ENCODE measurements at places on chromosomes 3 and 15.

DNA sequence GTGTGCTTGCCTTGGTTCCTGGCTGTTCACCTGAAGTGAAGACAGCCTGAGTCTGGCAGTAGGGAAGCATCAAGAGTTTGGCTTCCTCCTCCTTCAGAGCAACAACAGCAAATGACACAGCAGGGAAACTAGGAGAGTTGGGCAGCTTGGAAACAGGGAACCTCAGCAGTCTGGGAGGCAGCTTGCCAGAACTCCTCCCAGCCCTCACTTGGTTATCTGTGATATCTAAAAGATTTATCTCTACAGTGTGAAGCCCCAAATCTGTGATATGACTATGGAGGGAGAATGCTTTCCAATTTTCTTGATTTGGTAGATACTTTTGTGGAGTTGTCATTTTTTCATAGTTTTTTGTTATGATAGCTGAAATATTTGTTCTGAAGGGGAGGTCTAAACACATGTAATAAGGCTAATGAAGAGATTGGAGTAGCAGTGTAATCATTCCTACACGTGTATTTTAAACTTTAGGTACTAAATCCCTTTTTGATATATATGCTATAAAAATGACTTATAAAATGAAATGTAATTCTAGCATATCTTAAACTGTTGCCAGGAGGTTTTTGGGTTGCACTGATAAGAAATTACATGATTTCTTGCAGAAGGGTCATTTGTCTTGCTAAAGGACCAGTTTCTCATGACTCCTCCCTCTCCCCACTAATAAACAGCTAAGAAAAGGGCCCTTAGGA lies 20.8 kb downstream of the UBE2E1 start:
- no peak for DNase-seq

DNA sequence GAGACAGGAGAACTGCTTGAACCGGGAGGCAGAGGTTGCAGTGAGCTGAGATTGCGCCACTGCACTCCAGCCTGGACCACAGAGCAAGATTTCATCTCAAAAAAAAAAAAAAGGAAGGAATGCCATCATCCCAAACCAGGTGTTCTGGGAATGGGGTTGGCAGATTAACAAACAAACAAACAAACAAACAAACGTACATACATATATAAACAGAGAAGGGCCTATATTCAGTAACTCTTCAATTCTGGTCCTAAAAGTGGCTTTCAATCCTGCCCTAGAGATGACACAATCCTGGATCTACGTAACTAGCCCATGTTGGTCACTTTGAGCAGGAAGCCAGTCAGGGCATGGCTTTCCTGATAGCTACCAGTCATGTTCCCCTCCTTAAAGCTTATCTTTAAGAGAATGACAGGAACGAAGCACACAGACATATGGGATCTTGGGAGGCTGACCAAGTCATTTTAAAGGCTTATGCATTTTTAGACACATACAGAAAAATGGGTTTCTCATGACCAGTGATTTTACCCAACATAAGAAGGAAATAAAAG lies 29.9 kb upstream of the RAB11A start:
- DNase-seq: no peak

DNA sequence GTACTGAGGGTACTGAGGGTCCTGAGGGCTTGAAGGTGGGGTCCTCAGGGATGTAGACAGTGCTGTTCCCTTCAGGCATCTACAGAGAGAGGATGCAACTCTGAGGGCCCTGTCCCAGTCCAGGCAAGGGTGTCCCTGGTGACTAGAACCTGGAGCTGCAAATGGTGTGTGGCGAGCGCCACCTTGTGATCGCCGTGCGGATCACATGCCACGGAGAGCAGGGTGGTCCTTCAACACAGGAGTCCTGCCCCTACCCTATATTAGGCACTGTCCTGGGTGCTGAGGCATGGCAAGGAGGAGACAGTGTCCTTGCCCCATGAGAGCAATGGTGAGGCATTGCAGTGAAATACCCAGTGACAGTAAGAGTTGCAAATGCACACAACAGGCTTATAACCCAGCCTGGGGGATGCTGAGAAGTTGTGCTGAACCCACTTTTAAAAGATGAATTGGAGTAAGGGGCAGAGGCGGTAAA lies 23.6 kb downstream of the RHCG start:
- peak; percentile 76 for DNase-seq

GRCh38 chr3:188394623-188395022 lies 240.7 kb downstream of the LPP start:
- no peak for DNase-seq

DNA sequence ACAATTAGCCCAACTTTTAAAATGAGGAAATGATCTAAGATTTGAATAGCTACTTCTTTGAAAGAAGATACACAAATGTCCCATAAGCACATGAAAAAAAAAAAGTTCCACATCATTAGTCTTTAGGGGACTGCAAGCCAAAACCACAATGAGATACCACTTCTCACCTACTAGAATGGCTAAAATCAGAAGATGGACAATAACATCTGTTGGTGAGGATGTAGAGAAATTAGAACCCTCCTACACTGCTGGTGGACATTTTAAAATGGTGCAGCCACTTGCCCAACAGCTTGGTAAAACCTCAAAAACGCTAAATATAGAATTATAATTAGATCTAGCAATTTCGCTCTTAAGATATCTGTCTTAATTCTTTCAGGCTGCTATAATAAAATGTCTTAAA lies 77.1 kb downstream of the MEX3B start:
- DNase-seq: no peak

DNA sequence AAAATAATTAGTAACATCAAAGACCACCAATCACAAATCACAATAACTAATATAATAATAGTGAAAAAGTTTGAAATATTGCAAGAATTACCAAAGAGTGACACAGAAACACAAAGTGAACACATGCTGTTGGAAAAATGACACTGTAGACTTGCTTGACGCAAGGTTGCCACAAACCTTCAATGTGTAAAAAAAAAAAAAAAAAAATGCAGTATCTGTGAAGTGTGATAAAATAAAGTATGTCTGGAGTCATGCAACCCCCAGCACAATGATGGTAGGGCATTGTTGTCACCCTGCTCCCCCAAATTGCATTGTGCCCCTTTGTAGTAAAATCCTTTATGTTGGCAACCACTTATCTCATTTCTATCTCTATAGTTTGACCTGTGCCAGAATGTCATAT lies 190.6 kb downstream of the PLCL2 start:
- no peak for DNase-seq

GRCh38 chr3:138461246-138461645 lies 26.8 kb downstream of the ESYT3 start:
- DNase-seq: peak; percentile 74

- DNase-seq: no peak
Measured at GRCh38 chr3:145953316-145953715, 207.7 kb downstream of the PLOD2 start.

DNA sequence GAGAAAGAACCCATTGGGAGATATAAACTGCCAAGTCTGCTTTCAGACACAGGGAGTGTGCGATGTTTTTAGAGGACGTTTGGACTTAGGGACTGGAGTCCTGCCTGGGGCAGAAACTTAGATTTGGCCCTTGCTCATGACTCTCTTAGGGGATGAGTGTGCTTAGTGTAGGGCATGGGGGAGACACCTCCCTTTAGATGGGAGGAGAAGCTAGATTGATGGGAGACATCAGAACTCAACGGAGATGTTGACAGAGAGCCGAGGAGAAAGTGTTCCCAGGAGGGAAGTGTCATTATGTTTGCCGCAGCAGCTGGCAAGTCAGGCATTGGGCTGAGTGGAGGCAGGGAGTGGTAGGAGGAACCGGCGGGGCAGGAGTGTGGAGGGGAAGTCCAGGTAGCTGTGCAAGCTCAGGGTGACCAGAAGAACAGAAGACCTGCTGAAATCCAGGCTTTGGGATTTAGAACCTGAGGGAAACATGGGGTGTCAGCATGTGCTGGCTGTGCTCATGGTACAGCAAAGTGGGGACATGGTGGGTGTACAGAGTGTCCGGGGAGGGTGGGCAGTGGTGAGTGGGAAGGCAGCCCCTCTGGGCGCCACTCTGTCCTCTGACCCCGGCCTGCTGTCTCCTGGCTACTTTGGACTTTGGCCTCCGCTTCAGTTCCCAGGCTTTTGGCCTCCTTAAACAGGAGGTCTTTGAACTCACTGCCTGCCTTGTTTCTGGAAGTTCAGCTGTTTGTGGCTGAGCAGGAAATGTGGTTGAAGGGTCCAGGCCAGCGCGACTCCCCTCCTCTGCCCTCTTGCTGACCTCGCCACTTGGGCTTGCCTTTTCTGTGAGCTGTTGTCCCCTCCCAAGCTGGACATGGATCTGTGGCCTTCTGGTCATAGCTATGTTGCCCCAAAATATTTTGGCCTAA lies 324.0 kb upstream of the LRRFIP2 start:
- no peak for DNase-seq

GRCh38 chr3:130857336-130858026 lies 36.4 kb upstream of the ATP2C1 start:
- no peak for DNase-seq

- peak; percentile 42 for DNase-seq
Measured at GRCh38 chr3:160707187-160707794, 30.3 kb downstream of the ARL14 start.

DNA sequence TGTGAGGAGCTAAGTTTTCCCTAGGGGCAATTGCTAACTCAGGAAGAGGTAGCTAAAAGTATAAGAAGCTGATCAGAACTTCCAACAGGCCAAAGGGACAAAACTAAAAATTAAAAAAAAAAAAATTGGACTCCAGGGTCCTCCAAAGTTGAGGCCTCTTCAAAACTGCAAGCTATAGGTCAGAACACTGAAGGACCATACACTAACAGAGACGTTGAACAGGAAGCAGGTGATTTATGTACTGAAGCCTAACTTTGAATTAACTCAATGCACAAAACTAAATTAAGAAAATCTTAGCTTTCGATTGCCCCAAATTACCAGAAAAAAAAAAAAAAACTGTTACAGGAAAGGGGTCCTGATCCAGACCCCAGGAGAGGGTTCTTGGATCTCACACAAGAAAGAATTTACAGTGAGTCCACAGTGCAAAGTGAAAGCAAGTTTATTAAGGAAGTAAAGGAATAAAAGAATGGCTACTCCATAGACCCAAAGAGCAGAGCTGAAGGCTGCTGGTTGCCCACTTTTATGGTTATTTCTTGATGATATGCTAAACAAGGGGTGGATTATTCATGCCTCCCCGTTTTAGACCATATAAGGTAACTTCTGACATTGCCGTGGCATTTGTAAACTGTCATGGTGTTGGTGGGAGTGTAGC lies 442.8 kb upstream of the NECTIN3 start:
- no peak for DNase-seq

DNA sequence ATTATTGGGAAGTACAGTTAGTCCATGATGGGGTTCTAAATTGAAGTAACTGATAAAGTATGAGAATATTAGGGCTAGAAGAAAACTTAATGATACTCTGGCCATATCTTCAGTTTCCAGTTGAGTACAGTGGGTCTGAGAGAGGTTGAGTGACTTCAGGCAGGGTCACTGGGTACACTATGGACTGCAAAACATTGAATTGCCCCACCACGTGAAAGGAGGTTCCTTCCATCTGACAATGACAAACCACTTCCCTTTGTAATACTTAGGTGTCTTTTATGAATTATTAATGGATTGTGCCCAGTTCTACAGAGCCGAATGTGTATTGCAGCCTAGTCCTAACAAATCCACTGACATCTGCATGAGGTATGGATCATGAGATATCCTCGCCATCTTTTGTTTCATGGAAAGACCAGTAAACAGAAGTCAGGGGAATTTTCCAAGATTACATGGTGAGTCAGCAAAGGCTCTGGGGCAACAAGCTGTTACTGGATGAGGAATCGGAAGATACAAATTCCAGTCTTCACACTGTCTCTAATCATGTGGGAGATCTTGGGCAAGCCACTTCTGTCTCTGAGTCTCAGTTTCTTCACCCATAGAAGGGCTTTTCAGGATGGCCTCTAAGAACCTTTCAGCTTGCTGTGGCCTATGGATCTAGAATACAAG lies 66.5 kb upstream of the BCL6 start:
- peak; percentile 78 for DNase-seq

- no peak for DNase-seq
Measured at GRCh38 chr15:100623301-100623700, 20.9 kb downstream of the ASB7 start.

DNA sequence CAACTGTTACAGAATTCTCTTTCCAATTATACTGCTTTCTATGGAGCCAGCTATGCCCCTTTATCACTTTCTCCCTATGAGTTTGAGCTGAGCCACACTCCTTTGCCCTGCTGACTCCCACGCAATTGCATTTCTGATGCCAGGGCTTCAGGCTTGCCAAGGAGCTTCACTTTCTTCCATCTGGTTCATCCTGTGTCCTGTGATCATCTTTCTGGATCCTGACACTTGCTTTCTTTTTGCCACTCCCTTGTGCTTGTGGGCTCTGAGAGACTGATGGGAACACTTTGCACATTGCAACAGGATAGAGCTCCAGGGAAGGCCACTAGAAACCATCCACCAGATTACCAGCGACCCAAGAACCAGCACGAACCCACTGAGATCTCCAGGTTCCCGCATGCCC lies 77.0 kb upstream of the SEC13 start:
- DNase-seq: no peak

- DNase-seq: no peak
Measured at GRCh38 chr3:138066383-138066782, 49.0 kb downstream of the DZIP1L start.

- DNase-seq: no peak
Measured at GRCh38 chr3:48387634-48388033, 15.6 kb downstream of the FBXW12 start.

GRCh38 chr15:93087825-93088199 lies 1.2 kb downstream of the RGMA start:
- peak; percentile 86 for DNase-seq

DNA sequence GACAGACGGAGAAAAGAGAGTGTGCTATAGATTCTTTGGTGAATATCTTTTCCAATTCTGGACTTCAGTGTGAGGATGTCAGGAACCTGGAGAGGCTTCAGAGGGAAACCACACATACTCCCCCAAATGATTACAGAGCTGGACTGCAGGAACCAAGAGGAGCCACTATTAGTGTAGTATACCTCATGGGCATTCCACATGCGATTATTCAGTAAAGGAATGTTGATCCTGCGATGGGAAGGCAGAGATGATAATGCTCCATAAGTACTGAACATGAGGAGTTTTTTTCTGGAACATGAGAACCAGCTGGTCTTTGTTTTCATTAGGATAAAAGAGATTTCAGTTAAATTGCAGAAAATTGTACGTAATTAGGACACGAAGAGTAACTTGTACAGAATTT lies 18.7 kb downstream of the STARD9 start:
- peak; percentile 27 for DNase-seq

- peak; percentile 78 for DNase-seq
Measured at GRCh38 chr3:40593351-40593750, 68.6 kb downstream of the ZNF621 start.

DNA sequence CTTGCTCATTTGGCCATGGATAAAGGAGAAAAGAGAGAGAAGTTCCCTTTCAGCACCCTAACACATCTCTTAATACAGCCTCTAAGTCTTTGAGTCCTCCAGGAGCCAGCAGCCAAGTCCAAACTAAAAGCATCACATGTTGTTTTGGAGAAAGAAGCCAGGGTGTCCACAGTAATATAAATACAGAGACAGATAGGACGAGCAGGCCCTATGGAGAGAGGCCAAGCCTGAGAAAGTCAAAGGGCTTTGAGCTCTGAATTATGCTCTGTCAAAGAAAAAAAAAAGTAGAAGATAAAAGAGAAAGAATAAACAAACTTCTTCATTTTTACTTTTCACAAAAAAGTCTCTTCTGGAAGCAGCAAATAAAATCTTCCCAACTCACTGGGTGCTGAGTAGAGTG lies 92.4 kb upstream of the THBS1 start:
- no peak for DNase-seq

GRCh38 chr15:79185199-79185598 lies 94.6 kb upstream of the RASGRF1 start:
- no peak for DNase-seq

GRCh38 chr3:149497966-149498670 lies 23.6 kb downstream of the TM4SF4 start:
- no peak for DNase-seq
